ENCODE measurements at places on chromosomes 13 and 19.

- DNase-seq, result no peak
Observed at GRCh38 chr13:89163096-89163495, 1491.9 kb downstream of the SLITRK5 start.

- DNase-seq, result no peak
Observed at GRCh38 chr13:75469047-75469446, 12.9 kb downstream of the TBC1D4 start.

DNA sequence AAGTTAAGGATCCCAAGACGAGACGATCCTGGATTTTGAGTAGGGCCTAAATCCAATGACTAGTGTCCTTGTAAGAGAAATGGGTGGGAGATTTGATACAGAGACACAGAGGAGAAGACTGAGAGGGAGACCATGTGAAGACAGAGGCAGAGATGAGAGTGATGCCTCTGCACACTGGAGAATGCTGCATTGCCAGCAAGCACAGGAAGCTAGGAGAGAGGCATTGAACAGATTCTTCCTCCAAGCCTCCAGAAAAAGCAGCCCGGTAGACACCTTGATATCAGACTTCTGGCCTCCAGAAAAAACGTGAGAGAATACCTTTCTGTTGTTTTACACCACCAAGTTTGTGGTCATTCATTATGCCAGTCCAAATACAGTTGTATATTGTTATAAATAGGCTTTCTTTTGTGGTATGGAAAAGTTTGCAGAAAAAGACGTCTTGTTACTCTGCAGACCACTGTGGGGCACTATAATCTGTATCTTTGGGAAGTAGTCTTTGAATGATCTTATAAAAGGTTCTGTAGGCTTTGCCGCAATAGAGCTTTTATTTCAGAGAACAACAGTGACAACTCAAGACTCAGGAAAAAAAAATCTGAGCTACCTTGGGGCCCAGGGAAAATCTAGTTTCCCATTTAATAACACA, 17.9 kb upstream of the RFC3 start:
- no peak for DNase-seq

DNA sequence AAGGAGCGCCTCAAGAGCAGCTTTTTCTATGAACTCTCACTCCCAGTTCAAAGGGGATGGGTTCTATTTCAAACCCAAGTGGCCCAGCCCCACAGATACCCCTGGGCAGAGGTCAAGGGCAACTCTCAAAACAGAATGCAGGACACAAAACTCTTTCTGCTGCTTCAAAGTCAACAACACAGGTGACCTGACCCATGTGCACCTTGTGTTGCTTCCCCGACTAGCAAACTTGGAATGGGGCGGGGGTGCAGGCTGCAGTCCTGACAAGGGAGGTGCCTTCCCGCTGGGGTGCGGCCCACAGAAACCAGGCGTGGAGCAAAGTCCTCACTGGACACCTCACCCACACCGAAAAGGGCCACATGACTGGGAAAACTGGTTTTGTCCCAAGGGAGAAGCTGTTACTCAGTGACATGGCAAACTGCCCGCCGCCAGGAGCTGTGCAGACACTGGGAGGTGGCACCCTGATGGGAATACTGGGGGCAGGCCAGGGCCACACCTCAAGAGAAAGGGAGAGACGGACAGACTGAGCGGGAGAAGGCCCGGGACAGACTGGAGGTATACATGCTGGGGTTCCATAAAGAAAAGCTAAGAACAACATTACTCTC, 17.4 kb downstream of the ZC3H4 start:
- DNase-seq, result no peak

GRCh38 chr13:30841154-30841553, 64.9 kb upstream of the MEDAG start:
- DNase-seq, result no peak

- peak; percentile 39 for DNase-seq
Observed at GRCh38 chr19:495402-496111, 729 bp upstream of the MADCAM1 start.

DNA sequence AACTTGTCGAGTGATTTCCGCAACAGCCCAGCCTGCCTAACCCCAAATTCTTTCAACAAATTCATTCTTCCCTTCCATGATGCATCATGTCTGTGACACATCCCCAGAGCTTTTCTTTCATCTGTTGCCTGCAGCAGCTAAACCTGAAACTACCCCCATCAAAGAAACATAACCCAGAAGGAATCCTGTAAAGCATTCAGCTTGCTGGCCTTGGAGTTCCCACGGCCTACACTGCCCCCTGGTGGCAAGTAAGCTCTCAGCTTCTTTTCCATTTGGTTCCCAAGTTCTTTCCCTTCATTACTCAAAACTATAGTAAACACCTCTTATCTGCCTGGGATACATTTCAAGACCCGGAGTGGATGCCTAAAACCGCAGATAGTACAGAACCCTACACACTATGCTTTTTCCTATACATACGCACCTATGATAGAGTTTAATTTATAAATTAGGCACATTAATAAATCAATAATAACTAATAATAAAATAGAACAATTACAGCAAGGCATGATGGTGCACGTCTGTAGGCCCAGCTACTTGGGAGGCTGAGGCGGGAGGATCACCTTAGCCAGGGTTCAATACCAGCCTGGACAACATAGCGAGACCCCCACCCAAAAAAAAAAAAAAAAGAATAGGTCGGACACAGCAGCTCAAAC, 7.4 kb downstream of the ETHE1 start:
- peak; percentile 75 for DNase-seq

DNA sequence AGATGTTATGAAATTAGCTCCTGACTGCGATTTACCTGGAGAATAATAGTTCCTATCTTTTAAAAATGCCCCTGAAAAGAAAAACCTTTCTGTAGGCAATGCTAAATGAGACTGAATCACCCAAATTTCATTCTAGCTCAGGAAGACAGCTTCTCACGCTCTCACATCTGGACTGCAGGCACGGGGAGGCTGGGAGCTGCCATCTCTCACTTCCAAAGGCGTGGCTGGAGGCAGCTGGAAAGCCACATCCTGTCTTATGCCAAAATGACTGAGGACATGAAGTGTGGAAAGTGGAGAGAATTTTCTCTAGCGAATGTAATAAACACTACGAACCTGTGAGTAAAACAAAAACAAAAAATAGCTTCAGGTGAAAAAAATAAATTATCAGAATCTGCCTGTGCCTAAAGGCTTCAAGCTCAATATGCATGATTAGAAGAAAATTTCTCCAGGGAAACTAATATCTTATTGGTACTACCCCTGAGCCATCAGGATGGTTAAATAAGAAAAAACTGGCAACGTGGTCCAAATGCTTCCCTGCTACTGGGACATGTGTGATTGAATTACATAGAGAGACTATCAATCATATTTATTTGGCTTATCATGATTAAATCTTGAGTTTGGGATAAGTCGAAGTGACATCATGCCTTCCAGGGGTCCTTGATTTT, 58.1 kb upstream of the UBL3 start:
- DNase-seq, result no peak

Data from stimulated activated CD8-positive, alpha-beta memory T cell treated with anti-CD3 and anti-CD28 coated beads, Interleukin-7, amount 100 ng/mL, for 48 hours (primary cell).